Chondrocyte (in vitro differentiated cells): ENCODE measurements at places on chromosomes 1 and 21. TPM values are rescaled to one million over a fixed set of nuclear protein-coding genes. Genes with fewer than 3 reads are reported as not detected.

- H3K27ac ChIP-seq, result no peak overlapping the region
- H3K4me3 ChIP-seq, result no peak overlapping the region
- no peaks in the 10 kb centered on the region for H3K36me3 ChIP-seq
Measured at GRCh38 chr1:170886460-170886859, 48.9 kb upstream of the MROH9 start.

- H3K36me3 ChIP-seq, result no peaks in the 10 kb centered on the region
- H3K27me3 ChIP-seq, result no peaks in the 10 kb centered on the region
- H3K27ac ChIP-seq, result no peak overlapping the region
- H3K4me1 ChIP-seq, result peaks cover 23% of the 10 kb centered on the region
- no peak overlapping the region for H3K4me3 ChIP-seq
- no peak for DNase-seq
Measured at GRCh38 chr1:155006601-155007101, 4.0 kb downstream of the ZBTB7B start.

DNA sequence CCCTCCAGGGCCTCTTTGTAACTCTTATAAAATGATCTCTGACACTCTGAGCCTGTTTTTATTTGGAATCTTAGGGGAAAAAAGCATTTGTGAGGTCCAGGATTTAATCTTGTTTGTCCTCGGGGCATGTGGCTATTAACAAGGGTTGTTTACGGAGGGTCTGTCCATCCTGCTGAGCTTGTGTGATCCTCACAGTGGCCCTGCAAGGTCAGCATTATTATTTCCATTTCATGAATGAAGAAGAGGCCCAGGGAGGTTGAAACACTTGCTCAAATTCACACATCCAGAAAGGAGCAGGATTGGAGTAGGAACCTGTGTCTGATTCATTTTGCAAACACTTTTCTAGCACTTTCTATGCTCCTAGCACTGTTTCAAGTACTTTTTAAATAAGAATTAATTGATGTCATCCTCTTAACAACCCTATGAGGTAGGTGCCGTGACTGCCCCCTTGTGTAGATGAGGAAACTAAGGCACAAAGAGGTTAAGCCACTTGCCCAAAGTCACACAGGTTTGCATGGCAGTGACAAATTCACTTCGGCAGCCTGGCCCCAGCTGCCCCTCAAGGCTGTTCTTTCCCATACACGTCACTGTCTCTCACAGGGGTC lies 178.9 kb downstream of the MIS18A start:
- H3K27me3 ChIP-seq, result no peaks in the 10 kb centered on the region
- DNase-seq, result no peak
- peaks cover under 1% of the 10 kb centered on the region for H3K4me1 ChIP-seq
- no peak overlapping the region for H3K27ac ChIP-seq

The LMX1A gene
- total RNA-seq, result not detected in 3 replicates

The TMEM50B gene
- 26.8 to 31.0 TPM (median 28.7 TPM) in 3 replicates for total RNA-seq
